ENCODE measurements at places on chromosomes 1 and 21.

DNA sequence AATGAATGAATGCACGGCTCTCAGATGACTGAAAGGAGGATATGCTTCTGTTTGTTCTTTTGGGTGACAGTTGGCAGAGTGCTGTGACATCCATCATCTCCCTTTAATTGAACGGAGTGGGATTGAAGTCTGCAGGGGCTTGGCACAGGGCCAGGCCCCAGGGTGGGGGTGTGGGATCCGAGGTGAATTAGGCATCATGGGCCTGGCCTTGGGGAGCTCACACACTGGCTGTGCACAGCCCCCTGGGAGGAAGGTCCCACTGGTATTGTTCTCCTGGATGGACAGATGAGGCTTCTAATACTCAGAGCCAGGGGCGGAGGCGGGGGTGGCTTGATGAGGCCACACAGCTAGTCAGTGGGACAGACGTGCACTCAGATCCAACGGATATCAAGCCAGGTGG is 19.3 kb downstream of the EPHB2 start:
- no peak for DNase-seq

- no peak for DNase-seq
Measured at GRCh38 chr1:205652984-205653383, 21.2 kb upstream of the ELK4 start.

GRCh38 chr1:230204842-230205241 is 137.8 kb downstream of the GALNT2 start:
- no peak for DNase-seq

DNA sequence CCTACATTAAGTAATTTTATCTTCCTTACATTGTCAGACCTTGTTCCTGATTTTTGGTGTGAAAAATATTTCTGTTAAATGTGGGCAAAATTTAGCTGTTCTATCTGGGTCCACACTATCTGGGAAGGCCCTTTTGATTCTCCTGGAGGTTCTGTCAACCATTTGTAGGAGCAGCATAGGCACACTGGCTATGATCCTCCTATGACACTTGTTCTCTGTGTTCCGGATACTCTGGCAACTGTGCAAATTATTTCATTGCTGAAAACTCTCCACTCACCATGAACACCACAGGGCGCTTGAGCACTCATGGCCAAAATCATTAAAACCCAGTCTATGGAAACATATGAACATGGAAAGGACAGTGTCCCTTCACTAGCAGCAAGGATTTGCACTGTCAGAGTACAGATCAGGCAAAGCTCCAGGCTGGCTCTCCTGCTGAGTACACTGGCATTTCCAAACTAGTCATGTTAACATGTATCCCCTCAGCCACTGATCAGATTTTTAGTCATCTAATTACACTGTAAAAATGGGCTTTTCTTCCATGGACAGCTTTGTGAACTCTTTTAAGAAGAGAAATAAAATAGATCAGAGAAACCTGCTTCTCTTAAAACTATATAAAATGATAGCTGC is 43.9 kb upstream of the SGIP1 start:
- no peak for DNase-seq

DNA sequence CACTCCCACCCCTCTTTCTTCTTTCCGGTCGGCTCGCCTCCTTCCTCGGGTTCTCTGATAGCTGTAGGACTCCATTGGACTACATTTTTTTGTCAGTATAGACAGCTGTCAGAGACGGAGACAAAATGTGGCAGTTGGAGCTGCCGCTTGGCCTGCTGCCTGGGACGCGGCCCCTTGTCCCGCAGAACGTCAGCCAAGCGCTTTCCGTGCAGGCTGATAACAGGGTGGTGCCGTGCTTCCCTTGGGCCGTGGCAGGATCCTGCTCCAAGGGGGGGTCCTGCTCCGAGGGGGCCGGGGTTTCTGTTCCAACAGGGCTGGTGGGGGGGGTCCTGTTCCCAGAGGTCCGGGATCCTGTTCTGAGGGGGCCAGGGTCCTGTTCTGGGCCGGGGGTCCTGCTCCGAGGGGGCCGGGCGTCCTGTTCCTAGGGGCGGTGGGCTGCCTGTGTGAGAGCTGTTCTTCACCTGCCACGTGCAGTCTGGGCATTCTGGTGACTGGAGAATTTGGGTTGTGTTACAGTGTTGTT is 4.9 kb downstream of the SKI start:
- no peak for DNase-seq

- no peak for DNase-seq
Measured at GRCh38 chr1:204988196-204988595, 54.8 kb upstream of the CNTN2 start.

DNA sequence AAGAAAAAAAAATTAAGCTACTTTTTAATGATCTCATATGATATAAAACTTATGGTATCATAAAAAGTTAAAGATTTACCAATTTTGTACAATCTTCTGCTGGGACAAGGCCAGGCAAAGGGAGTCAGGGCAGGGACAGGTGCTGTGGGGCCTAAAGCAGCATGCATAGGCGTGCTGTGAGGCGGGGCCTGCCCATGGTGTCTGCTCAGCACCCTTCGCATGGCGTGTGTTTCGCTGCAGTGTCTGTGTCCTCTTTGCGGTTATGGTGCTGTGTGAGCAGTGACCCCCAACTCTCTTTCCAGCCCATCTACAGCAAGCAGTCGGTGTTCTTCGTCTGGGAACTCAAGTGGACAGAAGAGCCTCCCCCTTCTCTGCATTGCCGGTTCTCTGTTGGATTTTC is 13.4 kb upstream of the PWP2 start:
- no peak for DNase-seq

DNA sequence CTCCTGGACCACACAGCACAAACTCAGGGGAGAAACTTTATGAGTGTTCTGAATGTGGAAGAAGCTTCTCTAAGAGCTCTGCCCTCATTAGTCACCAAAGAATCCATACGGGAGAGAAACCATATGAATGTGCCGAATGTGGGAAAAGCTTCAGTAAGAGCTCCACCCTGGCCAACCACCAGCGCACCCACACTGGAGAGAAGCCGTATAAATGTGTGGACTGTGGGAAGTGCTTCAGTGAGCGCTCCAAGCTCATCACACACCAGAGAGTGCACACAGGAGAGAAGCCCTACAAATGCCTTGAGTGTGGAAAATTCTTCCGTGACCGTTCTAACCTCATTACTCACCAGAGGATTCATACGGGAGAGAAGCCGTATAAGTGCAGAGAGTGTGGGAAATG is 22.5 kb downstream of the ZSCAN20 start:
- no peak for DNase-seq

- no peak for DNase-seq
Measured at GRCh38 chr1:155761736-155762405, 73.0 kb downstream of the DAP3 start.

DNA sequence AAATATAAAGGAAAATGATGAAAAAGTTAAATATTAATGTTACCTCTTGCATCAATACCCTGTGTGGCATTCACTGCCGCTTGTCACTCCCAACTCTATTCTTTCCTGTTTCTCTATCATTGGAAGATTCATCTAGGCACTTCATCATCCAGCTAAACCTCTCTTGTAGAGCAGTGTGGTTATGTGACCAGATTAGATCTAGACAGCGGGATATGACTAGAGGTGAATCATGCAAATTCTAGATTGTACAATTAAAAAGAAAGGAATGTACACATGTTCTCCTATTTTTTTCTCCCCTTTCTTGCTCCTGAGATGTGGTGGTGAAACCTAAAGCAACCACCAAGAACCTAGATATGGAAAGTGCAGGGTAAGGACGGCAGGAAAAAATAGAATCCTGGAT is 174.1 kb downstream of the LBR start:
- no peak for DNase-seq

DNA sequence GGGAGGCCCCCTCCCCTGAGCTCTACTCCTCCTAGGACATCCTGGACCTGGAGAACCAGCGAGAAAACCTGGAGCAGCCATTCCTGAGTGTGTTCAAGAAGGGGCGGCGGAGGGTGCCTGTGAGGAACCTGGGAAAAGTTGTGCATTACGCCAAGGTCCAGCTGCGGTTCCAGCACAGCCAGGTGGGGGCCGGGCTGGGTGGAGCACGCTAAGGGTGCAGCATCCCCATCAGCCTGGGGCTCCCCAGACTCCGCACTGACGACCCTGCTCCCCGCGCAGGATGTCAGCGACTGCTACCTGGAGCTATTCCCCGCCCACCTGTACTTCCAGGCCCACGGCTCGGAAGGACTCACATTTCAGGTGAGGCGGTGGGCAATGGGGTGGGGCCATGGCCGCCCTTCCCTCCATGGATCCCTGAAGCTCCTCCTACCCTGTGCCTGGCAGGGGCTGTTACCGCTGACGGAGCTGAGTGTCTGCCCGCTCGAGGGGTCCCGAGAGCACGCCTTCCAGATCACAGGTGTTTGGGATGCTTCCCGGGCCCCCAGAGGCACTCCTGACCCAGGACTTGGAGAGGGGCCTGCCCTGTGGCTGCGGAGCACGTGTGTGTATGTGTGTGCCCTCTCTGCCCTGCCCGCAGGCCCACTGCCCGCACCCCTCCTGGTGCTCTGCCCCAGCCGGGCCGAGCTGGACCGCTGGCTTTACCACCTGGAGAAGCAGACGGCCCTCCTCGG is 4.1 kb downstream of the PLEKHN1 start:
- no peak for DNase-seq

- no peak for DNase-seq
Measured at GRCh38 chr1:145690587-145691558, 16.3 kb downstream of the PDZK1 start.

DNA sequence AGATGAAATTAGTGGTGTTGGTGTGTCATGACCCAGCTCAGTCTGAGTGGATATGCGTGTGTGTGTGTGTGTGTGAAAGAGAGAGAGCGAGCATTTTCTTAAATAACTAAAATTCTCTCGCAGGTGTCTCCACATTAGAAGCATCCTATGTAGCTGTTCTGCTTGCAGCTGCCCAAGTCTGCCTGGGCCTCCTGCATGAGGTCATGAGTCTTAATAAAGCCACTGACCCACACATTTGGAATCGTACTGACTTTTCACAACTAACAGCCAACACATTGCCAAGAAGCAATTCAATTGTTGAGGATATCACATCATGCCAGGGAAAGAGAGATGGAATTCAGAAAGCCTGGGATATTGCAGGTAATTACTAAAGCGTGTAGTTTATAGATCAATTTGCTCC is 238.2 kb upstream of the AJAP1 start:
- no peak for DNase-seq

DNA sequence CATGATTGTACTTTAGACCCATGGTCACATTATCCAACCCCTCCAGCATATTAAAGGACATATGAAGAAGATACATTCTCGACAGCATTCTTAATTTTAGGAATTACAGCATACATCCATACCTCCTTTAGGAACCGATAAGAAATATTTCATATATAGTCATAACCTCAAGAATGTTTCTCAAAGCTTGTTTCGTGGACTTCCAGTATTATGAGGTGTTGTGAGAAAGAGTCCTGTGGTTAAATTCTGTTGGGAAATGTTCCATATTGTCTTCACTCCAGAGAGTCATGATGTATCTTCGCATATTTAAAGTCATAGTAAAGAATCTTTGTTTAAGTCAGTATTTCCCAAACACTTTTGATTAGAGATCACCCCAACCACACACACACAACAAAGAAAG is 321.0 kb upstream of the SNX7 start:
- no peak for DNase-seq

DNA sequence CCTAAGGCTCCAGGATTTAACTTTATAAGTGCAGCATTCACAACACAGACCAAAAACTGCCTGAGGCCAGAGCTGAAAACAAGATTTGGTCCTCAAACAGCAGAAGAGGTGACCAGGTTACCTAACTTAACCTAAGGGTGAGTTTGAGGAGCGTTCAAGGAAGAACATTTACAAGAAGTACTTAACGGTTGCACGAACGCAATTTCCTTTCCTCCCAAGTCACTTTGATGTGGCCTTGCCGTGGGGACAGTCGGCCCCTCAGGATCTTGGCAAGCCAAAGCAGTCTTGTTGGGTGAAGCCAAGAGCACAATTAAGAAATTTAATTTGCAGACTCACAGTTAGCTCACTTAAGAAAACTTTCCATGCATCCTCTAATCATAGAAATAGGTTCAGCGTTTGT is 202.6 kb upstream of the COA6 start:
- DNase-seq: no peak

DNA sequence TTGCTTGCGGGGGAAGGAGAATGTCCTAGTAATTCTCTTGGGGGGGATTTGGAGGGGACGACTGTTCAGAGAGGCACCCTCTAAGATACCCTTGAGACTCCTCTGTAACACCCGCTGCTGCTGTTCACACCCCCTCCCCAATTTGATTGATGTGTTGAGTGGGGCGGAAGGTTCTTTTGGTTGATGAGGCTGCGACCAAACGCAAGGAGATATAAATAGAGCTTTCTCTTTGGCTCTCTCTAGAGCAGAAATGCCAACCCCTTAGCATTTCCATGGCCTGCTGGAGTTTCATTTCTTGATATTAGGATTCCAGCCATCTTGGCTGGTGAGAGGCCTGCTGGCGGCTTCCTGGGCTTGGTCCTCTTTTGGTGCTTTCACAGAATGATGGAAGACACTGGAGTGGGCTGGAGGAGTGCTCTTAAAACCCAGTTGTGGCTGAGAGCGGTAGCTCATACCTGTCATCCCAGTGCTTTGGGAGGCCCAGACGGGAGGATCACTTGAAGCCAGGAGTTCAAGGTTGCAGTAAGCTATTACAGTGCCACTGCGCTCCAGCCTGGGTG is 2.0 kb downstream of the PIK3CD start:
- no peak for DNase-seq

GRCh38 chr1:74403606-74404005 is 108.8 kb downstream of the LRRC53 start:
- DNase-seq: no peak

GRCh38 chr1:186535388-186536133 is 74.6 kb upstream of the PDC start:
- DNase-seq: no peak

DNA sequence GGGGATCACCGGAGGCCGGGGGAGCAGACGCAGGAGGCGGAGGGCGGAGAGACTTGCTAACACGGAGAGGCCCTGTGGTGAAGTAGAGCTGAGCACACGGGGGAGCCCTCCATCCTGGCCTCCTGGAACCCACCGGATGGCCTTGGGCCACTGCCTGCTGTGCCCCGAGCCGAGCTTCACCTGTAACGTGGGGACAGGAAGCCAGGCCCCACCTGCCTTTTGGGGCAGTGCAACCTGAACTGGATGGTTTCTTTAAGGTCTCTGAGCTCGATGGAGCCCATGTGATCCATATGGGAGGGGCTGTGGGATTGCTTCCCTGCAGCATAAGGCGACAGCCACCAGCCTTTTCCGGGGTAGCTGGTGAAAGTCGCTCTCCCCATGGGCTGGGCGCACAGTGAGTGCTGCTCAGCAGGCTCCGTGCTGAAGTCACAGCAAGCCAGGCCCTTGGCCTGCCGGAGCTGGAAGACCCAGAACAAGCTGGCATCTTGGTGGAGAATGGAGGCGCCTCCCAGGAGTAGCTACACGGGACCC is 35.8 kb downstream of the TFF3 start:
- no peak for DNase-seq

- no peak for DNase-seq
Measured at GRCh38 chr1:210558302-210558701, 229.6 kb downstream of the HHAT start.

GRCh38 chr1:115067161-115067859 is 22.0 kb downstream of the TSPAN2 start:
- DNase-seq: no peak

- DNase-seq: no peak
Measured at GRCh38 chr1:91730801-91731732, 154.9 kb downstream of the TGFBR3 start.
